Foreskin fibroblast (primary cell): ENCODE measurements at places on chromosomes 7 and 10.
A peak's percentile ranks its signal among the peaks of the same experiment; 100 is the strongest.

DNA sequence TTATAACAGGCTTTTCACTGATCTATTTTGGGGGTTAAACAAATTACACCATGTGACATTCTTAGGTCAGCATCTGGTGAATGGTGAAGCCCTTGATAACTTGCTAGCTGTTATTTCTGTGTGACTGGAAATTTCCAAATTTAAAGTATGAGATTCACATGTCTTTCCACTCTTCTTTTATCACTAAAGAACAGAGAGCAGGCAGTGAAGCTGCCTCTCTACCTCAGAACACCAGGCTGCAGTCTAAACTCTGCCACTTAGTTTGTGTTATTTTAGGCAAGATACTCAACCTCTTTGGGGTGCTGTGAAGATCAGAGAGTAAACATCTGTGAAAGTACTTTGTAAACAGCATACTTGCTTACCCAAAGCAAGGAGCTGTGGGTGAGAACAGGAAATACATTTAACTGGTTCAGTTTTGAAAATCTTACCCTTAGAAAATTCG, 15.5 kb upstream of the SP4 start:
- no peak for DNase-seq

GRCh38 chr10:44339218-44339617, 45.7 kb downstream of the CXCL12 start:
- DNase-seq: peak; percentile 4

DNA sequence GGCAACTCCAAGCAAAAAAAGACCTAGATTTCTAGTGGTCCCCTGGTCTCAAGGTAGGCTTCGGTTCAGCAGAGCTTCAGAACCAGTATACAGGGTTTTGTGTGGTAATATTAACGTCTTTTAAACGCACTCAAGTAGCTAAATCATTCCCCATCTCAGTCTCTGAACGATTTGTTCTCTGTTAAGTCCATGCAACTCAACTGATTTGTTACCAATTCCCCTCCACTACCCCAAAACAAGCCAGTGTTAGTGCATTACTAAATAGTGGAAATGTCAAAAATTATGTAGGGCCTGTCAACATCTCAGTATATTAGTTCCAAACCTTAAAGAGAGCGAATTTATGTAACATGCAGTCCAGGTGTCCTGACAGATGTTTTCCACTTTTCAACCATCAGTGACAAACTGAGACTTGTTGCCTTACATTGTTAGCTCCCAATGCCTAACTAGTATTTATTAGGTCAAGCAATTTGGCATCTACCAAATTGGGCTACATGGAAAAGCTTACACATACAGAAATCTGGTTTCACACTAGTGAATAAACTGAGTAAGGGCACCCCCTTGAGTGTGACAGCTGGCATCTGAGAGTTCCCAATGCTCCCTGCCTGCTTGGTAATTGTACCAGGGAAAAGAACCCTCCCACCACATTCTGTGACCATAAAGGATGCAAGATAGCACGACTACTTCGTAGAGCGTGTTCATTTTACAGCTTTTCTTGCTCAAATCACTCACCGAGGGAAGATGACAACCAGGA, 12.2 kb downstream of the HNRNPA2B1 start:
- DNase-seq: no peak

DNA sequence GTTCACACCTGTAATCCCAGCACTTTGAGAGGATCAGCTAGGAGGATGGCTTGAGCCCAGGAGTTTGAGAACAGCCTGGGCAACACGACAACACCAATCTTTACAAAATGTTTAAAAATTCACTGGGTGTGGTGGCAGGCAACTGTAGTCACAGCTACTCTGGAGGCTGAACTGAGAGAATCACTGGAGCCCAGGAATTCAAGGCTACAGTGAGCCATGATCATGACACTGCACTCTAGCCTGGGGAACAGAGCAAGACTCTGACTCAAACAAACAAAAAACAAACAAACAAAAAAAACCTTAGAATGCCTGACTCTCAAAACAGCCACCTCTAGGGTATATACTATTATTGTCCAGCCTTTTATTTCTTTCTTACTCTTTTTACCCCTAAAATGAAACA, 56.5 kb upstream of the PAPSS2 start:
- DNase-seq: no peak

- DNase-seq: no peak
These were observed 46.1 kb upstream of the MTPN start for GRCh38 chr7:136023134-136023869.

DNA sequence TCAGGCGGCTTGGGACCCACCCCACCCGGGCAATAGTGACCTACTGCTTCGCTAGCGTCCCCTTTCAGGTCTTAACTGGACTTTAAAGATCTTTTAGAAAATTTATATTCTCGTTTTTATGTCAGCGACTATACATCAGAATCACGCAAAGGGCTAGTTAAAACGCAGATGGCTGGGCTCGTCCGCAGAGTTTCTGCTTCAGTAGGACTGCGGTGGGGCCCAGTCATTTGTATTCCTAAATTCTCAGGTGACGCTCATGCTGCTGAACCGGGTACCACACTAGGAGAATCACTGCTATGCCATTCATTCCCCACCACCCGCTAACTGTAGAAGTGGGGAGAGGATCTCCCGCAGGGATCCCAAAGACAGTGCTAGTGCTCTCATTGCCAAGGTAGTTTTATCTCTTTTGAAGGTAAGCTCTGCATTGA, 12.0 kb upstream of the SP8 start:
- DNase-seq: no peak

GRCh38 chr10:3151889-3152565, 20.6 kb downstream of the PITRM1 start:
- DNase-seq: no peak

DNA sequence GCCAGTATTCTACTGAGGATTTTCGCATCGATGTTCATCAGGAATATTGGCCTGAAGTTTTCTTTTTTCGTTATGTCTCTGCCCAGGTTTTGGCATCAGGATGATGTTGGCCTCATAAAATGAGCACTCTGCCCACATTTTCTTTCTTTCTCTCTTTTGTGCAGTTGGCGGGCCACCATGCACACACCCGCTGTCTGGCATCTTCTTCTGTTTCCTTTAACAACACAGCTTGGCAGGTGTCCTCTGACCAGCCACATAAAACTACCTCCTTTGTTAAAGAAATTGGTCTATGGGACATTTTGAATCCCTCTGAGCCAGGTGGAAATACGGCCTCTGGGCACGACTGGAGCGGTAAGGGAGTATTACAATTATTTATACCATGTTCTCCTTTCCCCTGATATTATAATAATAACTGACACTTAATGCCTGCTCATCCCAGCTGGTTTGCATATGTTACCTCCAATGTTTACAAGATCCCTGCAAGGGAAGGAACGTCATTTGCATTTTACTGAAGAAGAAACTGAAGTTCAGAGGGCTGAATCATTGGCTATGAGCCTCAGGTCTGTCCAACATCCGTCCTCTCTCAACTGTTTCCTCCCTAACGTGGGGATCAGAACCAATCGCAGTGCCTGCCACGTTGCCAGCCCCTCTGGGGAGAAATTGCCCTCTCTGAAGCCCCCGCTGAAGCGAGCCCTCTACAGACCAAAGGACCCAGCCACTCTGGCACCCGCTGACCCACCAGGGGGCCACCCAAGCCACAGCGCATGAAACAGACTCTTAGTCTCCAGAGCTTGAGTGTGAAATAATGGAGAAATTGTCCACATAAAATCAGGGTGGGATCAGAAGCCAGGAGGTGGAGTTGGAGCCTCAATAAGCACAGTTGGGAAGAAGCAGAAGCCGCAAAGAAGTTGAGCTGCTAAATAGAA, 125.0 kb upstream of the FOXK1 start:
- peak; percentile 6 for DNase-seq

DNA sequence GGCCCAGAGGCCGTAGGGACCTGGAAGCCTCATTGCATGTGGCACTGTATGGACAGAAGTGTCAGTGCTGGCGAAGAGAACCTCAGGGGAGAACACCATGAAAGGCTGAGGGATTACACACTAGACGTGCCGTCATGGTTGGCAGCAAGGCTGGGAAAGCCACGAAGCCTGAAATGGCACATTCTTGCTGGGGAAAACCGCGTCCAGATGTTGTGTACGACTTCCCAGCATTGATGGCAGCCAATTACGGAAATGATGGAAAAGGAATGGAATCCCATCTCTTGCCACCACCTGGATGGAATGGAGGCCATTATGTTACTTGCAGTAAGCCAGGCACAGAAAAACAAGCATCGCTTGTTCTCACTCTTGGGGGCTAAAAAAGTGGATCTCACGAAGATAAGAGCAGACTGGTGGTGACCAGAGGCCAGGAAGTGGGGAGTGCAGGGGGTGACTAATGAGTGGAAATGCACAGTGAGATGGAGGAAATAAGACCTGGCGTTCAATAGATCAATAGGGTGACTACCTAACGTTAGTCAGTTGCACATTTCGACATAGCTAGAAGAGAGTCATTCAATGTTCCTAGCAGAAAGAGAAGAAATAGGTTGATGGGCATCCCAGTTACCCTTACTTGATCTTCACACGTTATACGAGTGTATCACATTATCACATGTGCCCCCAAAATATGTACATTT, 14.6 kb upstream of the PWWP2B start:
- peak; percentile 65 for DNase-seq

DNA sequence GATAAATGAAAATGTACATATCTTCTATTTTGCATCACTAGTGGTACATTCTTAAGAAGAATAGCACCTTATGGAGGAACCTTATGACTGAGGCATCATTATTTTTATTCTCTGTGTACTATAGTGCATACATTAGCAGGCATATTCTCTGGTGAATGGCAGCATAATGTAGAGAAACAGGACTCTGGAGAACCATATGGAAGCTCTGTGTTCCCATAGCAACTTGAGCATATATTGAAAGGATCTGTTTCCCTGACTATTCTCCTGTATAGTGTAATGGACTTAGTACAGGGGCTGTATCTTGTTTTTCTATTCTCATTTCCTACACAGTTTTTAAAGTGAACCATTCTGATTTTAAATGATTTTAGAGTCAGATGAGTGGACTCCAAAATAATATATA, 128.4 kb upstream of the SMIM30 start:
- no peak for DNase-seq

GRCh38 chr7:18889436-18889835, 228.0 kb downstream of the TWIST1 start:
- DNase-seq: no peak

DNA sequence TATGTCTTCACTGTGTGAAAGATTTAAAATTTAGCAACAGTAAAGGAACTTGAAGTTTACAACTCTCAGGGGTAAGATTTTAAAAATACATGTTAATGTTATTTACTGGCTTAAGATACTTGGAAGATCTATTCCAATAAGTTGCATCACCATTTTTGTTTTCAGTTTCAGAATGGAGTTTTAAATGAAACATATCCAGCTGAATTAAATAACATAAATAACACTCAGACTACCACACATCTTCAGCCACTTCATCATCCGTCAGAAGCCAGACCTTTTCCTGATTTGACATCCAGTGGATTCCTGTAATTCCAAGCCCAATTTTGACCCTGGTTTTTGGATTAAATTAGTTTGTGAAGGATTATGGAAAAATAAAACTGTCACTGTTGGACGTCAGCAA, 44.3 kb downstream of the AHR start:
- no peak for DNase-seq
